Aorta (tissue), 5 donors: ENCODE measurements at places on chromosomes 1 and 21. TPM values are rescaled to one million over a fixed set of nuclear protein-coding genes. Genes with fewer than 3 reads are reported as not detected.

DNA sequence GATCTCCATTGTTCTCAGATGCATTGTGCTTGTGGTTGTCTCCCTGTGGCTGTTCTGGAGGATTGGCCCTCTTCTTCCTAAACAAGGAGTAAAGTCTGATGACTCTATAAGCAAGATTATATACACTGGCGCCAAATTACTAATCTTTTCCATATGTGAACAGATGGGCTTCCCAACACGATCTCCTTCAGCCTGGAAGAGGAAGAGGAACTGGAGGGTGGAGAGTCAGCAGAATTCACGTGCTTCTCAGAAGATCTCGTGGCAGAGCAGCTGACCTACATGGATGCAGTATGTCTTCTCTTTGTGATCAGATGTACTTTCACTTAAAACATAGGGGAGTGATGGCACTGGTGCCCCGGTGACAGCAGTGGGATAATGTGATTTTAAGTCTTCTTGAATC is 78.7 kb downstream of the RGL1 start:
- peak; percentile 67 for DNase-seq

ADAM30 gene
- total RNA-seq: not detected

- DNase-seq: no peak
Measured at GRCh38 chr1:163291461-163291860, 30.3 kb upstream of the NUF2 start.

- no peak for DNase-seq
Measured at GRCh38 chr1:76687307-76688175, 179.7 kb upstream of the ST6GALNAC5 start.

- DNase-seq: peak; percentile 86
Measured at GRCh38 chr1:151311589-151312331, 15.5 kb downstream of the PI4KB start.

GRCh38 chr1:241412646-241413045 is 55.6 kb upstream of the RGS7 start:
- DNase-seq: no peak

DNA sequence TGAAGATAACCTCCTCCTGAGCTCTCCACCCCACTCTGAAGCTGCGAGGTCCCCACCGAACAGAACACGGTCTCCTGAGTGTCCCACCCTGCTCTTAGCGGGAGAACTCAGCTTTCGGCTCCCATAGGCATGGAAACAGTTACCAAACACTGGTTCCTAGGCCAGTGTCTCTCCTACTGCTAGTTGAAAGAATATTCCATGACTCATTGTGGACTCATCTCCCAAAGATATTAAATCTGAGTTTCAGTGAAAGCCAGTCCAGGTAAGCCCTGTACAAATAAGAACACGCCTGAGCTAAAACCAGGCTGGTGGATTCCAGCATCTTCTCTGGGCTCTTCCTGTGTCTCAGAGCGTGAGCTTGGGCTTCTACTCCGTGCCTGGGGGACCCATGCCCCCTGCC is 107.5 kb upstream of the CLDN14 start:
- no peak for DNase-seq

DNA sequence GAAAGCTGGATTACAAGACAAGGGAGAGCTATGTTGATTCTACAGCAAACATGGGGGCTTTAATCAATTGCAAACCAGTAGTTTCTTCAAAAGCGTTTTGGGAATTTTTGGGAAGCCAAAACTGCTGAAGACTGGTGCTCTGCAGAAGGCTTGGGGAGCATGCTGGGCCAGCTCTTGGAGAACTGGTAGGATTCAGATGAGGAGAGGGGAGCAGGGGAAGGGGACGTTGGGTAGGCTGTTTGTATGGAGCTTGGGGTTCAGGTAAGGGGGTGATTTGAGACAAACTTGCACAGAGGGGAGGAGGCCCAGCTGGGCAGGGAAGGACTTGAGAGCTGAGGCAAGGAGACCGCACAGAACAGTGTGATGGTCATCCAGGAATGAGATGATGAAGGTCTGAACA is 2.6 kb upstream of the MYOG start:
- DNase-seq: no peak

DNA sequence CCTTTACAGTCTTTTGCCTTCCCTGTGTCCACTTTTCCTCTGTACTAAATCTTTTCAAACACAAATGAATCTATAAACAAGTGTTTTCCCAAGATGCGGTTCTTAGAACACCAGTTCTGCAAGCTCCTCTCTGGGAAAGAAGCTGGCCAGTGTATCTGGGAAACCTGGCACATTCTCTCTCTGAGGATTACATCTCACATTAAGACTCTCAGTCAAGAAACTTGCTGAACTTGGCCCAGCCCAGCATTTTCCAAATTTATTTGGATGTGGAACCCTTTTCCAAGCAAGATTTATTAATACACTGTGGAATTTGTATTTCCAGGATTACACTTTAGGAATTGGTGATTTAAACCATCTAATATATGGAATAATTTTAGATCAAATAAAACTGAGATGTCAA is 105.7 kb downstream of the ZNF281 start:
- DNase-seq: no peak

GRCh38 chr1:30856260-30856790 is 52.2 kb downstream of the SDC3 start:
- peak; percentile 73 for DNase-seq

SH2D5 gene
- 0.26 TPM for total RNA-seq

- DNase-seq: no peak
Measured at GRCh38 chr1:8294170-8294697, 23.7 kb upstream of the SLC45A1 start.

ZNF436 gene
- total RNA-seq: 35.4 TPM

FAM229A gene
- 6.5 TPM for total RNA-seq

- no peak for DNase-seq
Measured at GRCh38 chr1:37562984-37563383, 6.2 kb downstream of the DNALI1 start.

DNA sequence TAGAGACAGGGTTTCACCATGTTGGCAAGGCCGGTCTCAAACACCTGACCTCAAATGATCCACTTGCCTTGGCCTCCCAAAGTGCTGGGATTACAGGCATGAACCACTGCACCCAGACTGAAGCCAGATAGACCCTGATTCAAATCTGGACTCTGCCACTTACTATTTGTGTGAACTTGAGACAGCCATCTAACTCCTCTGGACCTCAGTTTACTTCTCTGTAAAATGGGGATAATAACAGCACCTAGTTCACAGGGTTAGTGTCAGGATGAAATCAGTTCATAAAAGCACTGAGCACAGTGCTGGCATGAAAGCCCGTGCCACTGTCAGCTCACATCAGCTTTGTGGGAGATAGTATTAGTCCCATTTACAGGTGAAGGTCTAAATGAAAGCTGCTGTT is 28.5 kb downstream of the RAB3B start:
- no peak for DNase-seq

- DNase-seq: no peak
Measured at GRCh38 chr1:71618191-71618590, 537.4 kb upstream of the ZRANB2 start.

DNA sequence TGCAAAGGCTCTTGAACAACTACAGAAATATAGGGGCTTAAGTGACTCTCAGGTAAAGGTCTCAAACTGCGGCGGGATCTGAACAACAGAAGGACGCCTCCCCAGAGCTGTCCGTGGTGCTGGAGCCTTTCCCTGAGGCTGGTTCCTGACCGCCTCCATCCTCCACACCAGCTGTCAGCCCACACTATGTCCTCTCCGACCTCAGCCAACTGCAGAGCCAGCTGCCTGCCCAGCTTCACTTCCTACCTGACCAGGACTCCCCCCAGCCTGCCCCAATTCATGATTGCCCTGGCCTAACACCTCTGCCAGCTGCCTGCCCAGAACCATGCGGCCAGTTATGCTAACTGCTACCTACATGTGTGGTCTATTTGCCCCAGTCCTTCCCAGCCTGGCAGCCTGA is 63.6 kb upstream of the ZC3H12A start:
- DNase-seq: no peak

DNA sequence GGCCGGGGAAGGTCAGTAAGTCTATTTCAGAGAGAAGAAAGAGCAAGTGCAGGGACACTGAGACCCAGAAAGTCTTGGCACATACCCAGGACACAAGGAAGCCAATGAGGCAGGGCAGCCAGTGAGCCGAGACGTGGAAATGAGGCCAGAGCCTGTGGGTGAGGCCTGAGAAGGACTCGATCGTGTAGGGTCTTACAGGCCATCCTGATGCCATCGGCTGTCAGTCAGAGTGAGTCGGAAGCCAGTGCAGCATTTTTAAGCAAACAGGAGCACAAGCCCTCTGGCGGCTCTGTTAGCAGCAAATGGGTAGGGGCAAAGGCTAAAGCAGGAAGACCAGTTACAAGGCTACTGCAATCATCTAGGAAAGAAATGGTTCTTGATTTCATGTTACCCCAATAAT is 6.1 kb upstream of the GJB3 start:
- DNase-seq: peak; percentile 13

GRCh38 chr1:9019896-9020295 is 6.3 kb downstream of the SLC2A7 start:
- no peak for DNase-seq

DNA sequence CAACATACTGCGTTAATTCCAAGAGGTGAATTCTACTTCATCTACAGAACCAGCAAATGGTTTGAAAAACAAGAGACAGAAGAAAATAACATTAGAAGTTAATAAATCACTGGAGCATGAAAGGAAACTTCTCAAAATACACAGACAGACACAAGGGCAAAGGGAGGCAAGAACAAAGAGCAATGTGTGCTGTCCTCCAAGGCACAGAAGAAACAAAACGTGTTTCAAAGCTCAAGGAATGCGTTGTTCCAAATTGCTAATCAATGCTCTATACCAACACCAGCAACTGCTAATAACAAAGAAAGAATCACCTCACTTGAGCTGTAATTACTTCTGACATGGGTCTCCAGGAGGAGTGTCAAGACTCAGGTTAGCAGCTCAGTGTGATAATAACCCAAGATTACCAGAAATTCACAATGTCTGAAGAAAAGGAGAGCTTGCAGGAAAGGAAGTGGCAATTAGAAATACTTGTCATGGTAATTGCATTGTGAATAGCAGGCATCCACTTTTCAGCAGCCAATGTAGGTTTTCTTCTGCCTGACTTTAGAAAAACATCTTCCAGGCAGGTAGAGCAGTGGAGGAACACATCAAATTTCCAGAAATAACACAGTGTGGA is 175.4 kb downstream of the SEC16B start:
- DNase-seq: no peak

GRCh38 chr1:101004670-101005069 is 20.9 kb downstream of the DPH5 start:
- no peak for DNase-seq

- no peak for DNase-seq
Measured at GRCh38 chr1:12080156-12080555, 17.1 kb downstream of the TNFRSF8 start.

- DNase-seq: no peak
Measured at GRCh38 chr1:56057466-56058405, 521.6 kb downstream of the PLPP3 start.

DNA sequence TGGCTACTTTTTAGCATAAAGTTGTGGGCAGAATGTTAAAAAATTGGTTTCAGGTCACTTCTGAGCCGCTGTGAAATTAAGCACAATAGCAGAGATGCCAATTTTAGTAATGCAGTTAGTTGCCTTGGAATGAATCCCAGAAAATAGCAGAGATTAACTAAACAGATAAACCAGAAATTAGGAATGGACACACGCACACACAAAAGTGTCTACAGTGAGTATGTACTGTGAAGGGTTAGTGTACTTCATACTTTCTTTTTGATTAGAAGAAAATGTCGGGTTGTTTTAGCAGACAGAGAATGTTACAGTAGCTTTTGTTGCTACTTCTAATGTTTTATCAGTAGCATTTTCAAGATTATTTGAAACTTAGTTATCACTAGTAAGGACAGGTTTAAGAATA is 106.7 kb downstream of the LEPR start:
- DNase-seq: no peak

DNA sequence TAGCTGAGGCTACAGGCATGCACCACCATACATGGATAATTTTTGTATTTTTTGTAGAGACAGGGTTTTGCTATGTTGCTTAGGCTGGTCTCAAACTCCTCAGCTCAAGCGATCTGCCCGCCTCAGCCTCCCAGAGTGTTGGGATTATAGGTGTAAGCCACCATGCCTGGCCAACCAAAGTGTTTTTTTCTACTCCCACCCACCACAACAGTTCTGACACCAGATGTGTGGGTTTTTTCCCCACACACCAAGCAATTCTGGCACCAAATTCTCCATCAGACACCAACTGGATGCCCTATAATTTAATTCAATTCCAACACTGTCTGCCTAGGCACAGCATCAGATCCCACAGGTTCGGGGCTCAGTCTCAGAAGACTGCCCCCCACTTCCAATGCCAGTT is 20.6 kb upstream of the KLHDC8A start:
- no peak for DNase-seq

MSH4 gene
- 0.72 TPM for total RNA-seq
